ENCODE measurements at places on chromosomes 16 and 17. TPM values are rescaled to one million over a fixed set of nuclear protein-coding genes. Genes with fewer than 3 reads are reported as not detected.

- peak; percentile 47 for DNase-seq
These were observed 11.9 kb downstream of the SBK1 start for GRCh38 chr16:28304214-28304613.

- no peak for DNase-seq
These were observed 23.1 kb downstream of the CACNA1G start for GRCh38 chr17:50583641-50584040.

DNA sequence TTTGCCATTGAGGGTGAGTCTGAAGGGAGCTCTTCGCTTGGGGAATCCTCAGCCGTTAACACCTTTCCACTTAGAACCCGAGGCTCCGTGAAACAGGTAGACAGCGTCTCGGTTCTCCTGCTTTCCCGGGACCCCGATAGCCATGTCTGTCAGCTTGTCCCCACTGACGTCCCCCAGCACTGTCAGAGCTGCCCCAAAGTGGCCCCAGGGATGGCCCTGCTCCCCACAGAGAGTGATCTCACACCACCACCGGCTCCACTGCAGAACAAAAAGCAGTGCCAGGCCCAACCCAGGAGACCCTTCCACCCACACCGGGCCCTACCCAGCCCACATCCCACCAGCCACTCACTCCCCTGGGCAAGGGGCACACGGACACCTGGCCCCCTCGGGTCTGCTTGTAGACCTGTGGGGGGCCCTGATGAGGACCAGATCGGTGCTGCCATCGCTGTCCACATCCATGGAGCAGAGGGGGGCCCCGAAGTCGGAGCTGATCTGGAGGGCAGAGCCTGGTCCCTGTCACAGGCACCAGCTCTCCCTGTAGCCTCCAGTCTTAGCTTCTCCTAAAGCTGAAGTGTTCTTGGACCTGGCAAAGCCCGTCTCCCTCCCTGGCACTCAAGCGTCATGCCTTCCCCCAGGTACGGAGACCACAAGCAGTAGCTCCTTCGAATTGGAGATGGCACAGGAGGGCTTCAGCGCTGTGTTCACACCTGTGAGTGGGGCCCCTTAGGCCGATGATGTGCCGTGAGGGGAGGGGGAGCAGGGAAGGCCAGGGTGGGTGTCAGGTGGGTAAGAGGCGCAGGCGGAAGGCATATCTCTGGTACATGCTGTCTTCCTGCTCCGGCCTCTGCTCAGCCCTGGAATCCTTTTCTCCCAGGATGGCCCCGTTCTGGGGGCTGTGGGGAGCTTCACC lies 6.5 kb downstream of the ITGAX start:
- DNase-seq = no peak

GRCh38 chr16:29007730-29008593 lies 23.1 kb downstream of the LAT start:
- peak; percentile 52 for DNase-seq

DNA sequence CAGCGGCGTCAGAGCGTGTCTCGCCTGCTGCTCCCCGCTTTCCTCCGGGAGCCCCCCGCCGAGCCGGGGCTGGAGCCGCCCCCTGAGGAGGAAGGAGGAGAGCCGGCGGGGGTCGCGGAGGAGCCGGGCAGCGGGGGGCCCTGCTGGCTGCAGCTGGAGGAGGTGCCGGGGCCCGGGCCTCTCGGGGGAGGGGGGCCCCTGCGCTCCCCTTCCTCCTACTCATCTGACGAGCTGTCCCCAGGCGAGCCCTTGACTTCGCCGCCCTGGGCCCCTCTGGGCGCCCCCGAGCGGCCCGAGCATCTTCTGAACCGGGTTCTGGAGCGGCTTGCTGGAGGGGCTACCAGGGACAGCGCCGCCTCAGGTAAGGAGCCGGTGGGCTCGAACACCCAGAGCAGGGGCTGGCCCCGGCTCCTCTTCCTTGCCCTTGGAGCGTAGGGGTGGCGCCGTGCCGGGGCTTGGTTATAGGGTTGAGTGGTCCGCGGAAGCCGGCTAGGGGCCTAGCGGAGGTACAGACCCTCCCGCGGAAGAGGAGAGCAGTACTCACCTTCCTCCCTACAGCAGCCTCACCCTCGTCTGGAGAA lies 841 bp downstream of the RAPGEFL1 start:
- no peak for DNase-seq

GRCh38 chr16:2223942-2224486 lies 623 bp downstream of the E4F1 start:
- peak; percentile 71 for DNase-seq

- no peak for DNase-seq
These were observed 399.2 kb downstream of the SLC39A11 start for GRCh38 chr17:72693151-72693878.

GRCh38 chr16:35744084-35744483 lies 2284.7 kb downstream of the TP53TG3F start:
- DNase-seq = no peak

GRCh38 chr17:46035112-46035818 lies 36.2 kb downstream of the STH start:
- DNase-seq = peak; percentile 62

- DNase-seq = no peak
These were observed 19.1 kb downstream of the CDIPT start for GRCh38 chr16:29843931-29844330.

GRCh38 chr17:35046740-35047283 lies 16.7 kb downstream of the RFFL start:
- DNase-seq = peak; percentile 80

DNA sequence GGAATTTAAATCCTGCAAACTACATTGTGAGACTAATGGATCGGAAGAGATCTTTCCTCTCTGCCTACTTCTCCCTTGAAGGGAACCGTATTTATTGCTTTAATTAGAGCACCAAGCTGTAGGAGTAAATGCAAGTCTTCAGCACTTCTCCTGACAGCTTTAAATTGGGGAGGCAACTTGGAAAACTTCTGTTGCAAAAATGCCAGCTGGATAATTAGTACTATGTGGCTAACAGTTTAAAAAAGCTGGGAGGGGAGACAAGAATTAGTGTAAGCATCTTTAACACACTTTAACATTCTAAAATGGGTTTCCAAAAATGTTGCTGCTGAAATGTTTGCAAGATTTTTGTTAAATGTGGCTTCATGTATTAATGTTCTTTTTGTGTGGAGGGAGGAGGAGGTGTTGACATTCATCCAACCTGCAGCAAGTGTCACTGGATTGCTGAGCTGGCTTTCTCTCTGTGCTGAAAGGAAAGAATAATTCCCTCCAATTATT lies 108.5 kb downstream of the PCTP start:
- no peak for DNase-seq

DNA sequence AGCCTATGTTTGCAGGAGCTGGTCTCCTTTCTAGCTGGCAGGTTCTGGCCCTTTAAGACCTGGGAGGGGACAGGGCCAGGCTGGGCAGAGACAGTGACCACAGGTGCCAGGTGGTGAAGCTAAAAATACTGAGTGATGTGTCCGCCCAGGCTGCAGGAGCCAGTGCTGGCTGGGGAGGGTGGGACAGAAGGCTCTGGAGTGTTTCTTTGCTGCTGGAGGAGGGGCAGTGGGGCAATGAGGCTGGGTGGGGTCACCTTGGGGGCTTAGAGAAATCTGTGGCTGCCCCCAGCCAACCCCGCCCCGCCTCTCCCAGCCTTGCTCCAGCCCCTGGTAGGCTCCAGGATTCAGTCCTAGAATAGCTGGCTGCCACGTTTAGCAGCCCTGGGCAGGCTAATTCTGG lies 30.4 kb upstream of the SBK1 start:
- no peak for DNase-seq

DNA sequence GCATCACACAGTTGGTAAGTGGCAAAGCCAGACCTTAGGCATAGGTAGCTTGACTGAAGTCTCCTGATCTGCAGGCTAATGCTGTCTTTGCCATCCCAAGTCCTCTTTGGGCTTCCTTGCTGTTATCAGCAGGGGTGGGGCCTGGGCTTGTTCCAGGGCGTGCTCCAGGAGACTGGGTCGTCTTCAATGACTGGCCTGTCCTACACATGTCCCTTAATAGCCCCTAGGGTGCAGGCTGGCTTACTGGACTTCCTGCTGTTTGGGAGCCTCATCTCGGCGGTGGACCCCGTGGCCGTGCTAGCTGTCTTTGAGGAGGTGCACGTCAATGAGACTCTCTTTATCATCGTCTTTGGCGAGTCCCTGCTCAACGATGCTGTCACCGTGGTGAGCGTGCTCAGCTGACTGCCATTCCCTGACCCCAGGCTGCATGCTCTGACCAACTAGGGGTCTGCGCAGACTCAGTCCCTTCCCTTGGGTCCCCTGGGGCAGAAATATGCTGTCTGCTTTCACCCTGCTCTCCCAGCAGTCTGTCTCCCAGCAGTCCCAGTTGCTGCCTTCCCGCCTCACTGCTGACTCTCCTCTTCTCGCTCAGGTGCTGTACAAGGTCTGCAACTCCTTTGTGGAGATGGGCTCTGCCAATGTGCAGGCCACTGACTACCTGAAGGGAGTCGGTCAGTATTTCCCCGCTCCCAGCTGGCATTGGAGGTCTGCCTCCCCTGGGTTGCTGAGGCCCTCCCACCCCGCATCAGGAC lies 6.2 kb downstream of the SLC9A5 start:
- DNase-seq = no peak

DNA sequence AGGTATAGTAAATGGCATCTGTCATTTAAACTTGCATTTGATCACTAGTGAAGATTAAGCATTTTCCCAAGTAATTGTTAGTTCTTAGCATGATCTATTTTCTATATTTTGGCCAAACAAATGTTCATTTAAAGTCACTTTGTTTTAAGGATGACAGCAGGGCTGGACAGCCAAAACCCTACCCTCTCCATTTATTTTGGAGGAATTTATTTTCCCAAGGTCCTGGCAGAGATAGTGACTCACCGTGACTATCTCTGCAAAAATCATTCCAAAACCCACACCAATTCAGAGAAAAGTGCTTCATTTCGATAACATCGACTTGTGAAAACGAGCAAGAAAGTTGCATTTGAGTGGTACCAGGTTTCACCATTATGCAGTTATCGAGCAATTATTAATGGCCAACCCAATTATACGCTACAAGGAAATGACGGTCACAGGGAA lies 665 bp upstream of the AKAP1 start:
- no peak for DNase-seq

DNA sequence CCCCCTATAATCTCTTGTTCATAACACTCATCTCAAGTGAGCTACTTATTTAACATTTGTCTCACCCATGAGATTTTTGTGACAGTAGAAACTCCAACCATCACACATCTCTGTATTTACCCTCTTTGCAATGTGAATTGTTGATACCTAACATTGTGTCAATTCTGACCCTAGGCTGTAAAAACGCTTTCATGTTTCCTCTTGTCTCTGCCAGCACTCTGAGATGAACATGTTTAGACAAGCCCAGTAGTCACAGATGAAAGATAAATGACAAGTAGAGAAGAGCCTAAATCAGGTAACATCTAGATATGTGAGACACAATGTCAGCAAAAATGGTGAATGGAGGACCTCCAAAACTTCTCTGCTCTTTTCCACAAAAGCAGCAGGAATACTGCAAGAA lies 1254.5 kb upstream of the GOT2 start:
- DNase-seq = no peak

GRCh38 chr16:80719573-80719972 lies 84.8 kb downstream of the CDYL2 start:
- no peak for DNase-seq

GRCh38 chr16:74051-74746 lies 1.8 kb upstream of the RHBDF1 start:
- DNase-seq = no peak

- peak; percentile 47 for DNase-seq
These were observed 661 bp downstream of the TEX2 start for GRCh38 chr17:64262198-64262999.

- DNase-seq = no peak
These were observed 7.5 kb upstream of the ADCY9 start for GRCh38 chr16:4123616-4124300.

DNA sequence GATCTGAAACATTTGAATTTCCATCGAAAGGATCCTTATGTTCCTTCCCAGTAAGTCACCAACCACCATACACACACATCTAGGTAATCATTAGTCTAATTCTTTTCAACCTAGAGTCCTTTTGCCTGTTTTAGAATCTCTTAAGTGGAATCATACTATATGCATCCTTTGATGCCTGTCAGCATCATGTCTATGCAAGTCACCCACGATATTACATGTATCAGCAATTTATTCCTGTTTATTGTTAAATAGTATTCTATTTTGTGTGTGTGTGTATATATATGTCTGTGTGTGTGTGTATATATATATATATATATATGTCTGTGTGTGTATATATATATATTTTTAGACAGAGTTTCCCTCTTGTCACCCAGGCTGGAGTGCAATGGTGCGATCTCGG lies 78.9 kb upstream of the RPH3AL start:
- no peak for DNase-seq

GRCh38 chr17:42608305-42609181 lies 631 bp downstream of the RETREG3 start:
- peak; percentile 7 for DNase-seq

DNA sequence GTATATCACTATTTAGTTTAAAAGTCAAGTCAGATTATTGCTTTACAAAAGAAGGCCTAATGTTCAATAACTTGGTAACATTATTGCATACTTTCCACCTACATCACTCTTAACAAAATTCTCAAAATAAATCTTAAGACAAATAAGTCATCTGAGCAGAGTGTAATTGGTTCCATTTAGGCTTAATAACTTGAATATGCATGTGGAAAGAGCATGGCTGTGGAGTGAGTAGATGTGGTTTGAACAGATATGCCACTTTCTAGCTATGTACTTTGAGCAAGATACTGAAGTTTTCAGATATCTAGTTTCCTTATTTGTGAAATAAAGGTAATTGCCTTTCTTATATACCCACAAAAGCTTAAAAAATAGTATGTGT lies 6.7 kb upstream of the EVI2A start:
- no peak for DNase-seq

GRCh38 chr16:53605831-53606400 lies 97.7 kb downstream of the RPGRIP1L start:
- no peak for DNase-seq

- DNase-seq = peak; percentile 92
These were observed 1.8 kb downstream of the HMOX2 start for GRCh38 chr16:4477966-4478365.

- DNase-seq = no peak
These were observed 567 bp downstream of the HSD17B1 start for GRCh38 chr17:42553161-42553818.

- no peak for DNase-seq
These were observed 80.3 kb upstream of the CRHR1 start for GRCh38 chr17:45703806-45704205.

- no peak for DNase-seq
These were observed 304.2 kb upstream of the IRX3 start for GRCh38 chr16:54590836-54591235.

GRCh38 chr16:55668340-55669281 lies 12.8 kb downstream of the SLC6A2 start:
- DNase-seq = peak; percentile 83

GRCh38 chr17:78307887-78308638 lies 51.8 kb downstream of the SOCS3 start:
- DNase-seq = peak; percentile 57

GRCh38 chr17:17361867-17362539 lies 58.8 kb downstream of the NT5M start:
- no peak for DNase-seq

Gene ADAD2
- total RNA-seq = not detected

Gene GNG13
- not detected for total RNA-seq

Gene KCNG4
- not detected for total RNA-seq

Gene TMEM100
- 1.7 TPM for total RNA-seq

Gene CLEC18B
- under 0.01 TPM for total RNA-seq

Gene CHRNE
- 1.4 TPM for total RNA-seq

Gene PLXDC1
- total RNA-seq = not detected

Gene CIITA
- total RNA-seq = not detected
